ENCODE measurements at places on chromosomes 7 and 10.

GRCh38 chr10:1402816-1403507, 334.4 kb downstream of the ADARB2 start:
- no peak for DNase-seq

GRCh38 chr10:112677689-112678088, 230.7 kb downstream of the VTI1A start:
- no peak for DNase-seq

DNA sequence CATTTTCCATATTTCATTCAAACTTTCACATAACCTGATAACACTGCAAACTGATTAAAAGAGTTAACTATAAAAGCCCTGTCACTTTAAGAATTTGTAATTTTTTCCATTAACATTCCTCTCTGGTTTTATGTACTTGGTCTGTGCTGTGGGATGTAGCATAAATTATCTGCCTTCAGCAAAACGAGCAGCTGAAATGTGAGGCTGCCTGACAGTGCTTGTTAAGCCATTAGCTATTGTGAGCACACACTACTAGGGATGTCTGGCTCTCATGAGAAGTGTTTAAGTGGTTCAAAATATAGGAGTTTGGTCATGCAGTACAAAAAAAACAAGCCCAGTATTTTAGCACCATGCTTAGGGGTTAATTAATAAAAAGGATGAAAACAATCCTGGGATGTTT, 63.0 kb downstream of the HOXA1 start:
- no peak for DNase-seq

DNA sequence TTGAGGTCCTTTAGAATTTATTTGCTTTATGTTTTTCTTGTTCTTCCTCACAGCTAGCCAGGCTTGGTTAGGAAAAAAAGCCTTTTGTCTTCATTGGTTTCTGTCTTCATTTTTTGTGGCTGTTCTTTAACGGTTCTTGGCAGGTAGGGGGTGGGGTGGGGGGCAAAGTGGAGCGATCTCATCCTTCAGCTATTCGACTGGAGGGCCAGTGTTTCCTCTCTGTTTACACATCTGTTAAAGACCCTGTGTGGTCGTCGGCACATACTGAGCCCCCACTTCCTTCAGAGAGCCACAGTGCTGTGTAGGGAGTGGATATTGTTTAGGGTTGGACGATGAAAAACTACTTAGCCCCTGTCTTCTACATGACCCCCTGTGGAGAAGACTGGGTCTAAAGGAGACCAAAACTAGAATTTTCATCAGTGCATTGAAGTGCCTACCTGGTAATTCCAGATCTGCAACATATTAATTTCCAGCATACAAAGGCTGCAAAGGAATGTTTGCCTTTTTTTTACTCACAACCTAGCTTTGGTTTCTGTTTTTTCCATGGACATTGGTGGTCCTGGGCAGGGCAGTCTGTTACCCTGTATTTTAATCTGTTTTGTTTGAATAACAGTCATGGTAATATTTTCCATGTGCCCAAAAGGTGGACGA, 29.0 kb downstream of the PRPF18 start:
- no peak for DNase-seq

DNA sequence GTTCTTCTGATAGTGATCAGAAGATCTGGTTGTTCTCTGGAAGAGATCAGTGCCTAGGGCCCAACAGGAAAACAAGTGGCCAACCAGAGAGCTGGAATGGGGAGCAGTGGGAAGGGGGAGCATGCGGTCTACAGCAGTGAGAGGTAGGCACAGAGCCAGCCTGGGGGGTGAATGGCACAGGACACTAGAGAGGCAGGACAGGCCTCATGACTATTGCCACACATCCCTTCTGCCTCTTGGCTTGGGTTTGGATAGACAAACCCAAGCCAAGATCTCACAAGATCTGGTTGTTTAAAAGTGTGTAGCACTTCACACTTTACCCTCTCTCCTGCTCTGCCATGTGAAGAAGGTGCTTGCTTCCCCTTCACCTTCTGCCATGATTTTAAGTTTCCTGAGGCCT, 224.4 kb downstream of the ARHGAP12 start:
- DNase-seq, result no peak

GRCh38 chr7:997404-998395, 14.7 kb downstream of the CYP2W1 start:
- DNase-seq, result no peak

DNA sequence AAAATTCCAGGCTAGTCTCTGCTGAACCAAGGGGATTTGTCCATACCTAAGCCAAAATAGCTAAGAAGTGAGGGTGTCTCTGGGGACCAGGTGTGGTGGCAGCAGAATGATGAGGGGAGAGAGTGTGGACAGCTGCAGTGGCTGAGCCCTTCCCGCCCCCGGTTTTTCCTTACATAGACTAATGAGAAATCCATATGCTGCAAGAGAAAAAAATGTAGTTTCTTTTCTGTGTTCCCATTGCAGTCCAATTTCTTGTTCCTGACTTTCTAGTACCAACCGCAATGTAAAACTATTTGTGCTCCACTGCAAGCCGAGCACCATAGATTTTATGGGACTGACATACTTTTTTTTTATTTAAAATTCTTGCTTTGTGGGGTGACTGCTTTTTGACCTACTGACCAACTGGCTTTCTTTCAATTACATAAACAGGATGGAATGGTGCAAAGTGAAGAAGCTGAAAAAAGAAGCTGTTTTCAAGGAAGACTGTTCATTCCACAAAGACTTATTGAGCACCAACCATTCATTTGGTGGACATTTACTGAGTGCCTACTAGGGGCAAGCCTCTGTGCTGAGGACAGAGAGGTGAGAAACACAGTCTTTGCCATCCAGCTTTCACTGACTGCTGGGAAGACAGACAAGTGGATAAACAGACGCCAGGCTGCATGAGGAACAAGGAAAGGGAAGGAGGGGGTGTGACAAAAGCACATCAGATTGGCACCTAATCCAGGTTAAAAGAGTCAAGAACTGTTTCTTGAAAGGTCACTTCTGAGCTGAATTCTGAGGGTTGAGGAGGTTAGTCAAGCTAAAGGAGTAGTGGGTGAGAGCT, 9.8 kb downstream of the CEP41 start:
- no peak for DNase-seq

DNA sequence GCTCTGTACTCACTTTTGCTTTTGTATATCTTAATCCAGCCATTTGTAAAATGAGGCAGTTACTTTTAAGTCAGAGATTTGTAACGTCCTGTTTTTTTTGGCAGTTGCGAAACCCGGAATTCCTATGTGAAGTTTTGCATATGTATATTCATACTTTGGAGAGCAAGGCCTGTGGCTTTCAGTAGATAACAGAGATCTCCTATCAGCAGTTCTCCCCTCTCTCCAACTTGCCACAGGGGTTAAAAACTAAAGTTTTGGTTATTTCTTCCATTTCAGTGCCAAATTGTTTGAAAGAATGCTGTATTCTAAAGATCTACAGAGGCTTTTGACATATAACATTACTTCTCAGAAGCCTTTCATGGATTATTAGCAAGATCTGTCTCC, 102.4 kb downstream of the EXOC4 start:
- no peak for DNase-seq

- DNase-seq, result no peak
Observed at GRCh38 chr10:78627254-78627795, 441.4 kb upstream of the ZMIZ1 start.

GRCh38 chr7:130959743-130960207, 225.8 kb upstream of the KLF14 start:
- DNase-seq, result no peak

DNA sequence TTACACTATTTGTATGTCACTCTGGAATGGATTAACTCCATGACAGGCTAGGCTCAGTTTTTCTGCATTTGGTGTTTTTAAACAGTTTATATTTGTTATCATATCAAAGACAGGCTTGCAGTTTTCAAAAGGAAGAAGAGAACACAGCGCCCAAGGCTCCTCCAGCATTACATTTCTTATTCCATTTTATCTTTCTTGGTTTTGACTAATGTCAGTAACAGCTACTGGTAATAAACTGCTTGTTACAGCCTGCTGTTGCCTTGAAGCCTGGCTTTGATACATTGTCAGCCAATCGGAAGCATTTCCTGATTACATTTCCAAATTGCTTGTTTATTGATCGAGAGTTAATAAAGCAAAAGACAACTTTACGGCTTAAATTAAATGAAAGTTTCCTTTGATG, 166.0 kb upstream of the MDFIC start:
- DNase-seq, result no peak

- peak; percentile 84 for DNase-seq
Observed at GRCh38 chr7:1919539-1920265, 249.6 kb downstream of the ELFN1 start.

DNA sequence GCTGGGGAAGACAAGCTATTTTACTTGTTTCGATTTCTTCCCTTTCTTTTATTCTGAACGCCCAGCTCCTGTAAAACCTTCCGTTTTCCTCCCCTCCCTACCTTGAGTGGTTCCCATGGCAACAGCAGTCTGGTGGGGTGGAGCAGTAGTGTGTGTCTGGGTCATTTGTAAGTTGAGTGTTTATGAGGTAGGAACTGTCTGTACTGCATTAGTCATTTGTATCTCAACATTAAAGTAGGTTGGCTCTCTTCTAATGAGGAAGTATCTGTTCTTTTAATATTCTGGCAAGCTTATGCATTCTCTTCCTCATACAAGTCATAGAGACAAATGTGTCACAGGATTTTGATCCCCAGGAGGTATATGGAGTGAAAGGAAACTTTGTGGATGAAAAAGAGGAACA, 85.3 kb upstream of the CCDC6 start:
- DNase-seq, result peak; percentile 2

DNA sequence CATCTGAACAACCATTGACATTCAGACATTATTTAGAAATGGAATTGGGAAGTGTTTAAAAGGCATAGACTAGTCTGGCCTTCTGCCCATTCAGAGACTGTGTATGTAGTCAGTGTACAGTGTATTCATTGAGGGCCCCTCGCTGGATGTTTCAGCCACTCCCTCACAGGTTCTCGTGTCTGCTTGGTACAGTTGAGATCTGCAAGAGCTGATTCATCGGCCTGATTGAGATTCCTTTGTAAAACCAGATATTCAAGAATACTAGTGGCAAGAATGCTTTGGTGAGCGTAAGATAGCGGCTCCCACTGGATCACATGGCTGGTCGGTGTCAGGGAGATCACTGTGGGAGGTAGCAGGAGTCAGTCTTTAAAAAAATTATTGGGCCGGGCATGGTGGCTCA, 119.5 kb downstream of the TCF7L2 start:
- DNase-seq, result no peak

- DNase-seq, result no peak
Observed at GRCh38 chr10:84695902-84696301, 367.5 kb downstream of the CCSER2 start.

DNA sequence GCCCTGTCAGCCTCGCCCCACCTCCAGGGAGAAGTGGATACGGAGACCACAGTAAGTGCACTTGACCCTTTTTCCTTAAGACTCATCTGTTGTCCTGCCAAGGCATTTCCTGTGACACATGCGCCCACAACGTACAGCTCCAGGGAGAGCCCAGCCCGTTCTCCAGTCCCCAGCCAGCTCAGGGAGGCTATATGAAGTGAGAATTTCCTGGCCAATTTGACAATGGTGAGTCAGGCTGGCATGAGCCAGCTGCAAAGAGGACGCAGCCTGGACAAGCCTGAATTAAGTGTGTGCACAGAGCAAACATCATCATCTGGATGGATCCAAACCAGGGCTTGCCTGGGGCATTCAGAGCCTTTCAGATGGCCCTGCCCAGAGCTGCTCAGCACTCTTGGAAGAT, 244.8 kb downstream of the KCNMA1 start:
- no peak for DNase-seq

- no peak for DNase-seq
Observed at GRCh38 chr7:22697876-22698606, 29.0 kb upstream of the IL6 start.

DNA sequence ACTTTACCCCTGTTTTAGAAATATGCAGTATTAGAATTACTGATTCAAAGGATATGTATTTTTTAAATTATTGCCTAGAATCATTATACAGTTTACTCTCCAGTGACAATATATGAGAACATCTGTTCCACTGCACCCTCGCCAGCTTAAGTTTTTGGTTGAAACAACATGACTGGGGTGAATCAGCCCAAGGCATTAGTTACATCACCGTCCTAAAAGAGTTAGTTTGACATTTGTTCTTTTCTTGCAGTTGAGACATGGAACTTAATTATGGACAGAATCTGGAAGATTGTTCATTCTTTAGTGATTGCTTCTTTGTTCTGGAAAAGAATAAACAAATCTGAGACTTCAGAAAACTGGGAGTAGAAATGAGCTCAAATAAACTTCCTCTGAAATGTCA, 167.3 kb upstream of the DKK1 start:
- no peak for DNase-seq

GRCh38 chr7:17460001-17460400, 161.5 kb downstream of the AHR start:
- DNase-seq, result no peak

DNA sequence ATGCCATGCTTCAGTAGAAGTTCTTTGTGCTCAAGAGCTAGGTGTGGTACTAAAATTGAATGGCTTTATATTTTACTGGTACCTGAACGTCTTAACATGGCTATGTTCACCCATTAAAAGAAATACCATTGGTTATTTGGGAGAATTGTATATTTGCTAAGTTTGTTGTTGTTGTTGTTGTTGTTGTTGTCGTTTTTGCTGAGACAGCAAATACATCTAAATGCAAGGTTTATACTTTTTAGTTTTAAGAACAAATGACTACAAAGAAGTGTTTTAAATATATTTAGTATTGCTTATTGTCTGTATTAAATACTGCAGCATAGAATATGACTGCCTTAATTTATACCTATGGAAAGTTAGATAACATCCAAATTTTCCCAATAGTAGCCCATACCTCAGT, 66.9 kb downstream of the HECW1 start:
- DNase-seq, result no peak

GRCh38 chr10:98115031-98115787, 19.2 kb upstream of the R3HCC1L start:
- no peak for DNase-seq

- no peak for DNase-seq
Observed at GRCh38 chr7:114875186-114875585, 46.7 kb upstream of the MDFIC start.

DNA sequence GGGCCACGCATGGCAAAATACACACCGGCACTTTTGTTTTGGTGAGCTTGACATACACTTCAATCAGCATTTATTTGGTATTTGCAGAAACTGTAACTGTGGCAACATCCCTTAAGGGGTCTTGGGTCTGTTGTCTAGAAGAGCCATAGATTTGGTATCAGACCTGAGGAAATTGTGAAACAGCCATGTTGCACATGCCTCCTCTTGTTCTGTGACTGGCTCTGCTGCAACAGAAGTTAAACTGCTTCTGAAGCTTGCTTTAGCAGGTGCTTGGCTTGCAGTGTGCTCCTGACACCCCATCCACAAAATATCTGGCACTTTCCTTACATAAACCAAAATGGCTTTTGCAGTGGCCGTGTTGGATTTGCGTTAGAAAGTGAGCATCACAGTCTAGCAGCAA, 247.3 kb downstream of the GATA3 start:
- no peak for DNase-seq

DNA sequence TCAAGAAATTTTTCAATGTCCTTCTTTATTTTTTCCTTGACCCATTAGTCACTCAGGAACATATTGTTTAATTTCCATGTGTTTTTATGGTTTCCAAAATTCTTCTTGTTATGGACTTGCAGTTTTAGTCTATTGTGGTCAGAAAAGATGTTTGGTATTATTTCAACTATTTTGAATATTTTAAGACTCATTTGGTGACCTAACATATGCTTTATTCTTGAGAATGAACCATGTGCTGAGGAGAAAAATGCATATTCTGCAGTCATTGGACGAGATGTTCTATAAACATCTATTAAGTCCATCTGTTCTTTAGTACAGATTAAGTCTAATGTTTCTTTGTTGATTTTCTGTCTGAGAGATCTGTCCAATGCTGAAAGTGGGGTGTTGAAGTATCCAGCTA, 42.3 kb upstream of the MDFIC start:
- DNase-seq, result no peak

All from globus pallidus (tissue), 1 donor.